Stimulated activated naive CD8-positive, alpha-beta T cell treated with anti-CD3 and anti-CD28 coated beads, Interleukin-15, Interleukin-2, amounts not matched to agents 100 U/mL and 50 U/mL, for 24 hours (primary cell): ENCODE measurements at places on chromosomes 3 and 15.

GRCh38 chr15:76844096-76844495 is 61.0 kb downstream of the SCAPER start:
- no peak for DNase-seq

DNA sequence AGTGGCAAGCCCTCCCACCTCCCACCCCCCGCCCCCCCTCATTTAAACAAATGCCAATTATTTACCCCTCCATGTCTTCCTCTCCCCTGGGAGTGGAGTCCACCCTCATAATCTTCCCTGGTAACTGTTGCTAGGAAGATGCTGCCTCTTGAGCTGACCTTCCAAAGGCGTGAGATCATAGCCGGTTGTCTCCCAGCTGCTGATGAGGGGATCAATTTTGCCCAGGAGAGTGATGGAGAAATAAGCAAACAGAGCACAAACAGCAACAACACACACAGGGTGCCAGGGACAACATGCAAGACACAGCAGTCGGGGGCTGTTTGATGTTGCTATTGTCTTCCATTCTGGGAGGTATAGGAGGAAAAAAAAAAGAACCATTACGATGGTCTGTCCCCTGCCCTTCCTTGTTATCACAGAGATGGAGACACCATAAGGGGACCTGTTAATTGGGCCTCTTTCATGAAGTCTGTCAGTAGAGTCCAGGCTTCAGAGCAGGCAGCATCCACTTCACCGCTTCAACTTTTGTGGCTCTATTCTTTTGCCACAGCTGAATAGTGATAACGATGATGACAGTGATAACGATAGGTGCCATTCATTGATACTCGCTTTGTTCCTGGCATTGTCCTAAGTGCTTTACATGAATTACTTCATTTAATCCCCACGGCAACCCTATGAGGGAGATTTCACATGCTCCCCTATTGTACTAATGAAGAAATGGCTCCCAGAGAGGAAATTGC is 76.9 kb upstream of the RGMA start:
- no peak for DNase-seq

GRCh38 chr3:152556731-152557254 is 278.1 kb upstream of the P2RY1 start:
- DNase-seq, result no peak

DNA sequence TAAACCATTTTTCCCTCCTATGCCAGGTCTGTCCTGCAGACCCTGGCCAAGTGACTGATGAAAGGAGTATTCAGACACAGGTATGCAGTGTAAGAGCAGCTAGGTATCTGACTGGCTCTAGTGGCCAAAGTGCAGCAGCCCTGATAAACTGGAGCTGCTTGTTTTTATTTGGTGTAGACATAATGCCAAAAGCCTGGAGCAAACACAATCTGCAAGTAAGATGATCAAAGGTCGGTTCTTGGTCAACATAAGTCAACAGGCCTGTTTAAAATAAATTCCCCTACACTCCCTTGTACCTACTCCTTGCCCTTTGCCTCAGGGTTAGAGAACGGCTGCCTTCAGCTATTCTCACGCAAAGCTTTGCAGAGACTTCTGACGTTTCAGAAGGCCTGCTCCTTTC is 1003.1 kb downstream of the ZPLD1 start:
- no peak for DNase-seq

- DNase-seq, result peak; percentile 8
Measured at GRCh38 chr3:146503461-146504202, 34.3 kb upstream of the PLSCR2 start.

DNA sequence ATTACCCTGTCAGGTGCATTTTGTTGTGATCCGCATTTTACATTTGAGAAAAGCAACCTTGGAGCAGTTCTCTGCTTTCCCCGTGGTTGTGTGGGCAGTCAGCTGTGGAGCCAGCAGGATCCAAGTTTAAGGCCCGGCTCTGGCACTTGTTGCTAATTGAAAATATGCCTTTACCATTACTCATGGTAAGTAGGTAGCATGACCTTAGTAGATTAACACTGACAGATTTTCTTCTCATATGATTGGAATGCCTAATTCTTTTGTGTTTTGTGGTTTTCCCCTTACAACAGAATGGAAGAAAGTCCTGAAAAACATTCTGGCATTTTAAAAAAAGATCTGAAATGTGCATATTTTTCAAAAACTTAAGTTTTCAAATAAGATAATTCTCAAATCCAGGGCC is 246.5 kb upstream of the LRRN1 start:
- DNase-seq, result no peak

- no peak for DNase-seq
Measured at GRCh38 chr15:63905558-63906265, 72.0 kb upstream of the HERC1 start.
